ENCODE measurements at places on chromosomes 3 and 15. TPM values are rescaled to one million over a fixed set of nuclear protein-coding genes. Genes with fewer than 3 reads are reported as not detected.

The NXPE3 gene
- total RNA-seq, result 40.0 TPM

The PLS1 gene
- 3.2 TPM for total RNA-seq

The TNFSF10 gene
- 9.3 TPM for total RNA-seq

The UBAP1L gene
- 14.2 TPM for total RNA-seq

The CYP11A1 gene
- total RNA-seq, result not detected

The LTF gene
- total RNA-seq, result not detected

The TM4SF18 gene
- not detected for total RNA-seq

GRCh38 chr15:71079208-71080044 is 35.8 kb upstream of the THSD4 start:
- no peak for DNase-seq

DNA sequence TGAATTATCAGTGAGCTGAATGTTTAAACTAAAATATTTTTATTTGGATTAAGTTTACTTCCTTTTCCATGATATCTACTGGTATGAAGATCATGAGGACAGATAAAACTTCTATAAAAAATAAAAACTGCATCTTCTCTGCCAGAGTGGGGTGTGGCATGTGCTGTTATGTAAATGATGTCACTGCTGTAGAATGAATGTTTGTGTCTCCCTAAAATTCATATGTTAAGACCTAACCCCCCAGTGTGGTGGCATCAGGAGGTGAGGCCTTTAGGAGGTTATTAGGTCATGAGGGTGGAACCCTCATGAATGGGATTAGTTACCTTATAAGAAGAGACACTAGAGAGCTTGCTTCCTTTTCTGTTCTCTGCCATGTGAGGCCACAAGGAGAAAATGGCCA is 178.7 kb upstream of the DPH6 start:
- DNase-seq, result no peak

- DNase-seq, result no peak
Observed at GRCh38 chr3:39295184-39295775, 15.4 kb upstream of the CX3CR1 start.

DNA sequence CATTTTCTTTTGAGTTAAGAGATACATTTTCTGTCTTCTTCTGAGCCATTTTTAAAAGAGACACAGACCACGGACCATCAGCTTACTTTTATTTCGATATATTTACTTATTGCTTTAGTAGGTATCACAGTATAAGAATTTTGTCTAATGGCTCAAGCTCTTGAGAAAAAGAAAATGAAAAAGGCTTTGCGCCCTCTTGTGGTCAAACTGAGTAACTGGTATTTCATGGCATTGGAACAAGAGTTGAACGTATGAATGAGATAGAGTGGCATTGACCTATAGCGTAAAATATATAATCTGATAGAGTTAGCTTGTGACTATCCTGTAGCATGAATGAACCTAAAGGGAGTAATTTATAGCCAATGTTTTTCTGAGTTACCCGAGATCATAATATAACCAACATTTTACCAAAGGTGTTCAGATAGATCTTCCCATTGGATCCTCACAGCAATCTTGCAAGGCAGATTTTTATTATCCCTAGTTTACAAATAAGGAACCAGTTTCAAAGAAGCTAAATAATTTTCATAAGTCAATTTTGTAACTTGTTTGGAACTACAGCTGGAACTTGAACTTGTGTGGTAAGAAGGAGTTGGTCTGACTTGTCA is 154.6 kb downstream of the POLR2M start:
- DNase-seq, result no peak

DNA sequence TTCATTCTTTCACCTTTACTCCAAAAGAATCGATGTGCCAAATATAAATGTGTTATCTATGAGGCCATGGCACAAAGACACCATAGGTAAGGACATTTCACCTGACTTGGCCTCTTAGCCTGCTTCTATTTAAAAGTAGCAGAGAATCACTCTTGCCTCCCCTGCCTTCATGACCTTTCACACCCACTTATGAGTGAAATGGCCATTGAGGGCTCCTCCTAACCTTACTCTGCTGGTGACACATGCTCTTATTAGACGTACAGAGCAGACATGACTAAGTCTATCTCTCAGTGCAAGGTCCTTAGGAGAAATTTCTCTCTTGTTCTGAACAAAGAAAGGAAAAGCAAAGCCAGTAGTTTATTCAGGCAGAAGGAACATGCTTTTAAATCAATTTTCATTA is 150.7 kb downstream of the LRTM1 start:
- no peak for DNase-seq

DNA sequence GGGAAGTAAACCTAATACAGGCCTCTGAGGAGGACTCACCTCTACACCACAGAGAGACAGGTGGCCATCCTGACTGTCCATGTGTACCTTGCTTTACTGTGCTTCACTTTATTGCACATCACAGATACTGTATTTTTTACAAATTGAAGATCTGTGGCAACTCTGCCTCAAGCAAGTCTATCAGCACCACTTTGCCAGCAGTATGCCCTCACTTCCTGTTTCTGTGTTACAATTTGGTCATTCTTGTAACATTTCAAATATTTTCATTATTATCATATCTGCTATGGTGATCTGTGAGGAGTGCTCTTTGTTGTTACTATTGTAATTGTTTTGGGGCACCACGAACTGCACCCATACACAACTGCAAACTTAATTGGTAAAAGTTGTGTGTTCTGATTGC is 78.0 kb downstream of the BBX start:
- DNase-seq, result no peak

- DNase-seq, result no peak
Observed at GRCh38 chr3:66508461-66508860, 7.6 kb upstream of the LRIG1 start.

- no peak for DNase-seq
Observed at GRCh38 chr15:63181648-63182047, 7.8 kb upstream of the RAB8B start.

DNA sequence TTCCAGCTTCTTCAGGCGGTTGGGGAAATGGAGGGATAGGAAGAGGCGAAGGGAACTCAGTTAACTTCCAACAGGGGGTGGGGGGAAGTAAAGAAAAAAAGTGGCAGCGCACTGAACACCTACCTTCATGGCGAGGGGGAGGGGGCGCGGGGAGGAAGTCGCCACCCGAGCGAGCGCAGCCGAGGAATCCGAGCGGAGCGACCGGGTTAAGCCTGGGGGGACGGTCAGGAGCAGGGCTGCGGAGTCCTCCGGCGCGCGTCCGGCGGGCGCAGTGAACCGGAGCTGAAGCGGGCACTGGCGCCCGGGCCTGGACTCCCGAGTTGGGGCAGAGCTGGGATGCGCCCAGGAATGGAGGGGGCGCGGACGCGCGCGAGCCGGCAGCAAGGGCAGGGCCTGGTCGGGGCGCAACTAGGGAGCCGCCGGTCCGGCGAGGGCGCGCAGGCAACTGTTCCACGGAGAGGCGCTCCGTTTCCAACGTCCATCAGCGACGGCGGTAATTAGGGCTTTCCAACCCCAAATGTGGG is at the start of gene WNT5A:
TSS of gene WNT5A (minus strand) at position 450 of the 524 bp plus-strand sequence. CDS start at position 129, 321 bp downstream.
- no peak for DNase-seq

DNA sequence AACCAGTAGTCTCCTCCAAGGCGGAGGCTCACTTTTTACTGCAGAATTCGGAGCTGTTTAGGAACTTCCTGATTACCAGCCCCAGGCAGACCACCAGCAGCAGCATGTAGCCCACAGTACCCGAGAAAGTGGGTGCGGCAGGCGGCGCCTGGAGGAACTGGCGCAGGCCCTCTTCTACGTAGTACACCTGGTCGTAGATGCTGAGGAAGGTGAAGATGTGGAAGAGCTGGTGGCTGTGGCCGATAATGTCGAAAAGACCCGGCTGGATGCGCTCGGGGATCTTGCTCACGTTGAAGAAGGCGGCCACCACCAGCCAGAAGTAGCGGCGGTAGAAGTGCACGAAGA is 1.3 kb downstream of the PAQR9 start:
- no peak for DNase-seq

- DNase-seq, result no peak
Observed at GRCh38 chr3:171274222-171274621, 186.0 kb downstream of the TNIK start.

GRCh38 chr3:194497799-194498575 is 11.2 kb upstream of the ATP13A3 start:
- no peak for DNase-seq

DNA sequence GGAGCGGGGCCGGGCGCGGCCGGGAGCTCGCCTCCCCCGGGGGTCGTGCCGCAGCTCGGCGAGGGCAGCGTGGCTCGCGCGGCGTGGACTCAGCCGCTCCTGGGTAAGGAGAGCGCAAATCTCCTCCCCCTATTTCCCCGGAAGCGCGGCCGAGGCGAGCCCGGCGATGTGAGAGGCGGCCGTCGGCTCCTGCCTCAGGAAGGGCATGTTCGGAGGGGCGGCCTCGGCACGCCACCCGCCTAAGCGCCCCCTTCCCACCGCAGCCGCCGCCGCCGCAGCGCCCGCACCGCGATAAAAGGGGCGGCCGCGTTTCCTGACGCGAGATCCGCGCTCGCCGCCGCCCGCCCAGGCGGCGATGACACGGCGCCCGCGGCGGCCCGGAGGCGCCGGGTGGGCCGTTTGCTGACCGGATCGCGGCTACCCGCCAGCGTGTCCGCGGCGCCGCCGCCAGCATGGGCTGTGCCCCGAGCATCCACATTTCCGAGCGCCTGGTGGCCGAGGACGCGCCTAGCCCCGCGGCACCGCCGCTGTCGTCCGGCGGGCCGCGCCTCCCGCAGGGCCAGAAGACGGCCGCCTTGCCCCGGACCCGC is at the start of gene PDE8A:
TSS of gene PDE8A (plus strand) at position 146 of the 590 bp plus-strand sequence. CDS start at position 453, 307 bp downstream.
- peak; percentile 64 for DNase-seq
